Activated CD4-positive, alpha-beta T cell treated with anti-CD3 and anti-CD28 coated beads for 36 hours (primary cell): ENCODE measurements at places on chromosomes 12 and 14. TPM values are rescaled to one million over a fixed set of nuclear protein-coding genes. Genes with fewer than 3 reads are reported as not detected.

GRCh38 chr14:76090616-76091391 lies 60.9 kb upstream of the GPATCH2L start:
- no peaks in the 10 kb centered on the region for H3K4me1 ChIP-seq
- DNase-seq: peak; percentile 10
- H3K36me3 ChIP-seq: no peaks in the 10 kb centered on the region
- no peak overlapping the region for H3K4me3 ChIP-seq

GRCh38 chr12:32522331-32523221 lies 123.2 kb downstream of the FGD4 start:
- H3K36me3 ChIP-seq: no peaks in the 10 kb centered on the region
- H3K27me3 ChIP-seq: peaks cover 2% of the 10 kb centered on the region
- peaks cover 8% of the 10 kb centered on the region for H3K4me1 ChIP-seq
- H3K4me3 ChIP-seq: no peak overlapping the region
- no peak for DNase-seq
- H3K27ac ChIP-seq: no peak overlapping the region

DNA sequence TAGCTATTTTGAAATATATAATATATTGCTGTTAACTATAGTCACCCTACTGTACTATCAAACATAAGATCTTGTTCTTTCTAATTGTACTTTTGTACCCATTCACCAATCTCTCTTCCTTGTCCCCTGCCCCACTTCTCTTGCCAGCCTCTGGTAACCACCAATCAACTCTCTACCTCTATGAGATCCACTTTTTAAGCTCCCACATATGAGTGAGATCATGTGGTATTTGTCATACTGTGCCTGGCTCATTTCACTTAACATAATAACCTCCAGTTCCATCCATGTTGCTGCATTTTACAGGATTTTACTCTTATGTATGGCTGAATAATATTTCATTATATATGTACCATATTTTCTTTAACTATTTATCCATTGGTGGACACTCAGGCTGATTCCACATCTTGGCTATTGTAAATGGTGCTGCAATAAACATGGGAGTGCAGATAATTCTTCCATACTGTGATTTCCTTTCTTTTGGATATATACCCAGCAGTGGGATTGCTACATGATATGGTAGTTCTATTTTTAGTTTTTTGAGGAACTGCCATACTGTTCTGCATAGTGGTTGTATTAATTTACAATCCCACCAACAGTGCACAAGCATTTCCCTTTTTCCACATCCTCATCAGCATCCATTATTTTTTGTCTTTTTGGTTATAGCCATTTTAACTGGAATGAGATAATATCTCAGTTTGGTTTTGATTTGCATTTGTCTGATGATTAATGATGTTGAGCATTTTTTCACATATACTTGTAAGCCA lies 33.5 kb upstream of the SPIC start:
- H3K27ac ChIP-seq: no peak overlapping the region
- DNase-seq: no peak
- peaks cover 7% of the 10 kb centered on the region for H3K27me3 ChIP-seq
- no peaks in the 10 kb centered on the region for H3K4me1 ChIP-seq
- H3K36me3 ChIP-seq: no peaks in the 10 kb centered on the region

GRCh38 chr12:96436366-96437170 lies 36.3 kb upstream of the CDK17 start:
- no peak overlapping the region for H3K27ac ChIP-seq
- no peak for DNase-seq
- H3K36me3 ChIP-seq: peaks cover 3% of the 10 kb centered on the region
- no peak overlapping the region for H3K4me3 ChIP-seq

PPM1H gene
- total RNA-seq: not detected

RERGL gene
- total RNA-seq: not detected
